ENCODE measurements at places on chromosomes 16 and 17.

DNA sequence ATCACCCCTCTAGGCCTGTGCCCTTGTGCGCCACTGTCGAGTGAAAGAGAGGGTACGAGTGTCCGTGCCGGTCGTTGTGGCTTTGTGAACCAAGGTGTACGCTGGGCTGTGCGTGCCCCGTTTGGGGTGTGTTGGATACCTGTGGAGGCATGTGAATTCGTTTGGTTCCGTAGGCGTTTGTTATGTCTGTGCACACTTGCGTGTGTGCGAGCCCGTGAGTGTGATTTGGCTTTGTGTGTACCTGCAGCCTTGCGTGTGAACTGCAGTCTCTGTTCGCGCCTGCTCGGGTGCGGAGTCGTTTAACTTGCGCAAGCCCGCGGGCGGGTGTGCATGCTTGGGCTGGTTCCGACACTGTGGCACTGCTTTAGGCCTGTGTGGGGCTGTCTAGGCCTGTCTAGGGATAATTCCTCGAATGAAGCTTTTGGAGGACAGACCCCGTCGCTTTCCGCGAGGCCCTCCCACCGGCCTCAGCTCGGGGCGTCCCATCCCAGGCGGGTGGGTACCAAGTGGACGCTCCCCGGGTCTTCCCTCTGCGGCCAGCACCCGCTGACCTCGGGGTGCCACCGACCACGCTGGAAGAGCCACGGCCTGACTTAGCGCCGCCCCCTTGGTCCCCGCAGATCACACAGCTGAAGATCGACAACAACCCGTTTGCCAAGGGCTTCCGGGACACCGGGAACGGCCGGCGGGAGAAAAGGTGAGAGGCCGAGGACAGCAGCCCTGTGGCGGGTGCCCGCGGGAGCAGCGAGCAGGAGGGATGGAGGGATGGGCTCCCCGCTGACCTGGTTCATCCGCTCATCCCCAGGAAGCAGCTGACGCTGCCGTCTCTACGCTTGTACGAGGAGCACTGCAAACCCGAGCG is 4.4 kb downstream of the TBX2 start:
- no peak for DNase-seq

DNA sequence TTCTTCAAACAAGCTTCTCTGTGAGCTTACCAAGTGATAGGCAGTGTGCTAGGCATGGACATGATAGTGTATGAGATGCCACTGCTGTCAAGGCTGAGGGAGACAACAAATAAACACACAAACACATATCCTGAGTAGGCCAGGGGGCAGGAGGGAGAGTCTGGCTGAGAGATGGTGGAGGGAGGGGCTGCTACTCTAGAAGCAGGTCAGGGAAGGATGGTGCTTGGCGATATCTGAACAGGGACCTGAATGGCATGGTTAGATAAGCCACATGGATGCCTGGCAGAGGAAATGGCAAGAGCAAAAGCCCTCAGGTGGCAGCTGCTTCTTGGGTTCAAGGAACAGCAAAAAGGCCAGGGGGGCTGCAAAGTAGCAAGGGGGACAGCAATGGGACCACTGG is 8.6 kb upstream of the CHST6 start:
- DNase-seq, result no peak

DNA sequence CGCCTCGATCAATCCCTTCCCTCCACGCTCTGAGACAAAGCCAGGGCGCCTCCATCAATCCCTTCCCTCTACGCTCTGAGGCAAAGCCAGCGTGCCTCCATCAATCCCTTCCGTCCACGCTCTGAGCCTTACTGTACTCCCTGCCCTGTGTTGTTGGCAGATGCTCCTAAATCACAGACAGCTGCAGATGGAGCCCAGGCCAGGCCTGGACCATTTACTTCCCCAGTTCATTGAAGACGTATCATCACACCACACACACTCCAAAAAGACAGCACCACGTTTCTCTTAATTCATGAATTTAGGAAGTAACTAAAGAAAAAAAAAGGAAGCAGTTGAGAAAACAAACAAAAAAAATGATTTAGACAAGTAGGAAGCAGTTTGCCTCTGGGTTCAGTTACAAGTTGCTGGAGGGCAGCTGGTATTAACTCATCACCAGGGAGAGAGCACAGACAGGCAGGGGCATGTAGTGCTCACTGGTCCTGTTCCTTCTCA is 7.4 kb upstream of the CD300LD start:
- DNase-seq, result no peak

DNA sequence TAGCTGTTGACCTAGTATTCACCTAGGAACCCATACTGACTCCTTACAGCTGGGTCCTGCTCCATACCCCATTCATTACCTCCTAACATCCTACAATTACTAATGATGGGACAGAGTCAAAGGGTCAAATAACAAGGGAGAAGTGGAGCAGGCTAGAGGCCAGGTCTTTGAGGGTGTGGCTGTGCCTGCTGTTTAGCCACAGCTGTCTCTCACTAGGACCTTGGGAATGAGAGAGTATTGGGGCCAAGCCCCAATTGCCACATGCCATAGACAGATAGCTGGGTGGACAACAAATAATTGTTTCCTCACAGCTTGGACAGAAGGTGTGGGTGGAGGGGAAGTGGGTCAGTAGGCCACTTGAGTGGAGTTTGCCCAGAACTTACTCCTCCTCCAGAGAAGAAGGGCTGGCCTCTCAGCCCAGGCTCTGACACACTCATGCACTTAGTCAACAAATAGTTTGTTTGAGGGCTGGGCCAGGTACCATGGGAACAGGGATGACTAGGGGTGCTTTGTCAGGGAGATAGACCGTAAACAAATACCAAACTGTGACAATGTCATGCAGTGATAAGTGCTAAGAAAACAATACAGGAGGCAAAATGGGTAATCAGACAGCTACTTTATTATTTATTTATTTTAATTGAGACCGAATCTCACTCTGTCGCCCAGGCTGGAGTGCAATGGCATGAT is 10.2 kb upstream of the CENPT start:
- DNase-seq, result no peak

DNA sequence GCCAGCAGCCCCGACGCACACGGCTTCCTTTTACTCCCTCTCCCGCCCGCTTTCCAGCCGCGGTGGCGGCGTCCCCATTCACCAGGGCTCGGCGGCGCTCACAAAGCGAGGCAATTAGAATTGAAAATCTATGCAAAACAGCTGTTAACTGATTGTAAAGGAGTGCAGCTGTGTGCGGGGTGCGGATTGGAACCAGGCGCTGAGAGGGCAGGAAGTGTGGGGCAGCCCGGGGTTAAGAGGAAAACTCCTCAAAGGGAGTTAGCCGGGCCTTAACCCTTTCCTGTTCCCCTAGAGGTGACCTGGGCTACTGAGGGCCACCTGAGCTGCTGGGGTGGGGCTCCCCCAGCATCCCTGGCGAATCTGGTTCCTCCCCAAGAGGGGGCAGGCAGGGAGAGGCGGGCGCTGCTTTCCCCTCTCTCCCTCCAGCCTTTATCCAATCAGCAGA is 5.8 kb upstream of the GSE1 start:
- no peak for DNase-seq

DNA sequence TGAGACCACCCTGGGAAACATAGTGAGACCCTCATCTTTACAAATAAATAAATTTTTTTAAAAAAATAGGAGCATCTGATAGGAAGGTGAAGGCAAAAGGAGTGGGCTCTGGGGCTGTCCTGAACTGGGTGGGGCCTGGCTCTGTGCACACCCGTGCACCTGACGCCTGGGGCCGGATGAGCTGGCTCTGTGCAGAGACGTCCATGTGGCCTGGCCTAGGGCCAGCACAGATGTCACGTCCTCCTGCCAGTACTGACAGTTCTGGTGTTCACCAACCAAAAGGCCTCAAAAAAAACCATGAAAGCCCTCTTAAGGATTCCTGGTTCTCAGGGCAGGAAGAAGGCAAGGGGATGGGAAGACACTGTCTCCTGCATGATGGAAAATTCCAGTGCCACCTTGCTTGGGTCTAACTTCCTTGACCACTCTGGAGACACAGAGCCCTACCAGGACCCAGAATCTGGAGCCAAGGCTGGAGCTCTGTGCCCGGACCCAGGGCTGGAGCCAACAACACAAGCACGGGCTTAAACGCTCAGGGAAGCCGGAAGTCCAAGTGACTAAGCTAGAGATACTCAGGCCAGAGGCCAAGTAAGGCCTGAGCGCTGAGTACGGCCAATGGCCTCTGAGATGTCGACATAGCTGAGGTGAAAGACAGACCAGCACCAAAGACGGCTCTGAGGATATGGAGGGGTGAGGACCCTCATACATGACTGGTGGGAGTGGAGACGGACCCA is 32.9 kb downstream of the COPRS start:
- DNase-seq, result no peak

DNA sequence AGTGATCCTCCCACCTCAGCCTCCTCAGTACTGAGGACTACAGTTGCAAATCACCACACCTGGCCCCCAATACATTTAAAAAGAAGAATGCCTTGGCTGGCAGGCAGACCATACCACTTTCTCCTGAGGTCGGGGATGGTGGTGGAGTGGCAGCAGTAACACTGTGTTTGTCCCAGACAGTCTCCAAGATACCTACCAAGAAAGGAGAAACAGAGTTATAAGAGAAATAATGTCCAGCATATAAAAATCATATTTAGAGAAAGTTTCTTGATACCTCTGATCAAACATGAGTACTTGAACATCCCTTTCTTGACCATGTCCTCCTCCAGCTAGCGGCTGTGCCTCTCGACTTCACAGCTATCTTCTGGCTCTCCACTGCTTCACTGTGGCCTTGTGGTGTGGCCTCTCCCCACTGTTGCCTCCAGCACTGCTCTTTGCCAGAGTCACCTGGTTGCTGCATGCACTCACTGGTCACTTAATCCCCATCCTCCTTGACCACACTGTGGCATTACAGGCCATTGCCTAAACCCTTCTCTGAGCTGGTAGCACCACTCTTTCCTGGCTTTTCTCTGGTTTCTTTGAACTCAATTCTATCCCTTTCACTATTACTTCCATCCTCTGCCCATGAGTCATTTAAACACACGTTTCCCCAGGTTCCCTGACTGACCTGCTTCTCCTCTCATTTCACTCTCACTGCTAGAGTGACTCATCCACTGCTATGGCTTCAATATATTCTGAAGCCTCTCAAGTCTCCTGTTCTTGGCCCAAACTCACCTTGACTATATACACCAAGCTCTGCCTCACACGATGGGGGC is 45.2 kb downstream of the XPO6 start:
- DNase-seq, result no peak

- DNase-seq, result no peak
These were observed 48.3 kb upstream of the C17orf78 start for GRCh38 chr17:37327341-37328090.

GRCh38 chr16:50468749-50469078 is 79.5 kb upstream of the NKD1 start:
- no peak for DNase-seq

DNA sequence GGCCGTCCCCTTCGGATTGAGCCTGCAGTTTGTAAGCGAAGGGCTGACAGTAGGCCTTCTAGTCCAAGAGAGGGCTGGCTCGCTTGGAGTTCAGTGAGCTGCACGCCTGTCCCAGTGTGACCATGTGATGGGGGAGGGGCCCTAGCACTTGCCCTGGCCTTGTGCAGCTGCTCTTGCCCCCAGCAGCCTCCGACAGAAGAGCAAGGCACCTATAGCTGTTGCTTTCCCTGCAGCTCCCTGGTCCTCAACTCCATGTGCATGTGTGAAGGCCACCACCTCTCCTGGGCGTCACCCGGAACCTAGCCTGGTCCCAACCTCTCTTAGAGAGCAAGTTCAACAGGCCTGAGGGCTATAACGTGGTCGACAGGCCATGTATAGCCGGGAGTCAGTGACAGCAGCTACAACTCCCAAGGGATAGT is 5.6 kb downstream of the SPHK1 start:
- DNase-seq, result no peak

DNA sequence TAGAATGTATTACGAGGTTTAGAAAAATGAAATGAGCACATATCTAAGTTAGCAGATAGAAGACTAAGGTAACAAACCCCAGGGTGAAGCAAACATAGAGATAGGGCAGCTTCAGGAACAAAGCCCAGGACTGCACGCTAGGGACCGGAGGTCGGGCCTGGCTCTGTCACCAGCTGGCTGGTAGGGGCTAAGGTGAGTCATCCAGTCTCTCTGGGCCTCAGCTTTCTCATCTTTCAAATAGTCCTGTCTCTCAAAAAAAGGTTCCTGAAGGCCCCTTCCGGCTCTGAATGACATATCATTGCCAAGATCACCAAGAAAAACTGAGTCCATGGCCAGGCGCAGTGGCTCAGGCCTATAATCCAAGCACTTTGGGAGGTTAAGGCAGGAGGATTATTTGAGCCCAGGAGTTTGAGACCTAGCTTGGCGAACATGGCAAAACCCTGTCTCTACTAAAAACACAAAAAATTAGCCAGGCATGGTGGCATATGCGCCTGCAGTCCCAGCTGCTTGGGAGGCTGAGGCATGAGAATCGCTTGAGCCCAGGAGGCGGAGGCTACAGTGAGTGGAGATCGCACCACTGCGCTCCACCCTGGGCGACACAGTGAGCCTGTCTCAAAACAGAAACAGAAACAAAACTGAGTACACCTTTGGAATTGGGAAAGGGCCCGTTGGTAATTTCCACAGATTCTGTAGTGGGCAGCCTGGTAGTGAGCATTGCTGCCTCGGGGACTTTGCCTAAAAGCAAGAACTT is 26.0 kb downstream of the PKD1L3 start:
- no peak for DNase-seq

- DNase-seq, result no peak
These were observed 1114.2 kb upstream of the GOT2 start for GRCh38 chr16:59848296-59848695.

DNA sequence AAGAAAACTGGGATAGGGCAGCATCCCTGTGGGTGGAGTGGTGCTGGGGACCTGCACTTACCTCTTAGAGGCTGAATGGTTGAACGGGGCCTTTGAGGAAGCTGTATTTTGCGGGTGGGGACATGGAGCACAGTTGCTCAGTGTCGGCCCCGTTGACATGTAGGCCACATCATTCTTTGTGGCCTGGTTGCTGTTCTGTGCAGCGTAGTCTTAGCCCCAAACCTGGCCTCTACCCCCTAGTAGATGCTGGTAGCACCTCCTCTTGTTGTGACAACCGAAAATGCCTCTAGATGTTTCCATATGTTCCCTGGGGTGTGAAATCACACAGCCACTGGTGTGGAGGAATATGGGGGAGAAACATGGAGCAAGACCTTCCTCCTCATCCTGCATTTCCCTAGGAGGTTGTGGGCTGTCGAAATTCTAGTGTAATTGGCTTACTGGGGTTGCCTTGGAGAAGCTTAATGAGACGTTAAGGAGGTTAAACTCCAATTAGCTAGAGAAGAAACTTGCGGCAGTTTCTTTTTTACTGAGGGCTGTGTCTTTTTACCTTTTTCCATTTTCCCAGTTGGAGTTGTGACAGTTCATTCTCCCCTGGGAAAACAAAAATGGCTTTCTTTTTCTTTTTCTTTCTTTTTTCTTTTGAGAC is 9.4 kb downstream of the ABCC1 start:
- no peak for DNase-seq

Data from cortex of kidney (tissue), 1 donor.